Lung (tissue), 17 donors: ENCODE measurements at places on chromosomes 11 and 22. TPM values are rescaled to one million over a fixed set of nuclear protein-coding genes. Genes with fewer than 3 reads are reported as not detected.
A peak's percentile ranks its signal among the peaks of the same experiment; 100 is the strongest.

SERHL2 gene
- total RNA-seq: 2.7 TPM

CLP1 gene
- total RNA-seq: 12.4 TPM

PHETA2 gene
- total RNA-seq: 11.8 TPM

C1QTNF5 gene
- total RNA-seq: 20.2 TPM

C22orf23 gene
- 1.1 TPM for total RNA-seq

ART1 gene
- total RNA-seq: 0.80 TPM

OR5B17 gene
- not detected for total RNA-seq

DNA sequence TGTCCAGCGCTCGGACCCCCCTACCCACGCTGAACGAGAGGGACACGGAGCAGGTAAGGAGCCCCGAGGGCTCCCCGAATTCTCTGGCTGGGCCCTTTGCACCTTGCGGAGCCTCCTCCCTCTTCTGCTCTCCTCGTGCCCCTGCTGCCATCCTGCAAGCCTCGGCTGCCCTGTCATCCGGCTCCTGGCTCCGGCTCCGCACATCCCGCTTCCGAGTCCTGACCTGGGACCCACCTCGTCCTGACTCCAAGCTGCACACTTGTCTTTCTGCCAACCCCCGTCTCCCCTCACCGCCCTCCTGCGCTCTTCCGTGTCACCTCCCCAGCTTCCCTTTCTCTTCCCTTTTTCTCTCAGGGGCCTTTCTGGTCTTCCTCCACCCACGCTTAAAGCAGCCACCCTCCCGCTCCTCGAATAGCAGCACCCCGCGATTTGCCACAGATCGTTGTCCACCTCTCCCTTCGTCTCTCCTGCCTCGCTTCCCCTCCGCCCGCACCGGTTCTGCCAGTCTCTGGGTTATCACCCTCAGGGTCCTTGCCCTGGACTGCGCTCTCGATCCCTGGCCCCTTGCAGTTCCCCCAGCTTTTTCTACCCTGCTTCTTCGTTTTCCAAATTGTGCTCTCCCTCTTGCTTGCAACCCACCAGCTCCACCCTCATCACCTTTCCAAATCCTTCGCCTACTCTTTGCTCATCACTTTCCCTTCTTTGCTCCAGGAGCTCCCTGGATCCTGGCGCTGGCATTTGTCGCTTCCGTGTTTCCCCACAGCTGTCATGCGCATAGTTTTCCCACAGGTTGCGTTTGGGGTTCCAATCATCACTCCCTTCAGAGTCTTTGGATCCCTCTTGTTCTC is 822 bp downstream of the MARK2 start:
- peak; percentile 37 for DNase-seq
- peaks cover 24% of the 10 kb centered on the region for H3K4me1 ChIP-seq
- peaks cover 3% of the 10 kb centered on the region for H3K36me3 ChIP-seq
- H3K27ac ChIP-seq: peak overlapping the region; percentile 90

DNA sequence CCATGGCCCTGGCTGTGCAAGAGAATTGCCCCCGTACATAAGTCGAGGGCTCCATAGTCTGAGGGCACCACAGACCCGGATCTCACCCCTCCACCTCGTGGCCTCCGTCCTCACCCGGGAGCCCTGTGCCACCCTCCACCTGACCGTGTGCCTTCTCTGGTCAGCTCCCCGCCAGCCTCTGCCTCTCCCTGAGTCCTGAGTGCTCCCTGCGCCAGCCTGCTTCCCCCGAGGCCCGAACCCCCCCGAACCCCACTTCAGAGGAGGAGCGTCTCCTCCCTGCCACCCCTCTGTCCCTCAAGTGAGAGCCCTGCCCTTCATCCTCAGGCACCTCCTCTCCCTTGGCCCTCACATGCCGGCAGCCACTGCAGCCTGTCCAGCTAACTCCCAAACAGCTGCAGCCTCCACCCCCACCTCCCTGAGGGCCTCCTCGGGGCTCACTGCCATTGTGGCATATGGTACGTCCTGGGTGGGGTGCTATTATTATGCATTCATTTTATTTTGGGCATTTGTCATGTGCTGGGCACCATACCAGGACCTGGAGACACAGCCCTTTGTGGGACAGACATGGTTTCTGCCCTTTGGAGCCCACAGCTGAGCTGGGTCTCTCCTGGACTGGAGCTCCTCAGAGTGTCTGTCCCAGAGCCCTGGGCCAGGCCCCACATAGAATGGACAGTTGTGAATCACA is 67.2 kb downstream of the MYO7A start:
- no peak for DNase-seq
- H3K27ac ChIP-seq: no peak overlapping the region
- H3K4me1 ChIP-seq: peaks cover 4% of the 10 kb centered on the region
- H3K4me3 ChIP-seq: no peak overlapping the region
- no peaks in the 10 kb centered on the region for H3K36me3 ChIP-seq

- no peaks in the 10 kb centered on the region for H3K27me3 ChIP-seq
- H3K4me3 ChIP-seq: no peak overlapping the region
- peaks cover 3% of the 10 kb centered on the region for H3K4me1 ChIP-seq
- DNase-seq: no peak
- H3K27ac ChIP-seq: no peak overlapping the region
These were observed 13.2 kb upstream of the SCUBE2 start for GRCh38 chr11:9104580-9104979.

- H3K27ac ChIP-seq: no peak overlapping the region
- H3K4me1 ChIP-seq: no peaks in the 10 kb centered on the region
- H3K27me3 ChIP-seq: no peaks in the 10 kb centered on the region
- DNase-seq: no peak
These were observed 13.6 kb downstream of the GLB1L3 start for GRCh38 chr11:134289789-134290188.

DNA sequence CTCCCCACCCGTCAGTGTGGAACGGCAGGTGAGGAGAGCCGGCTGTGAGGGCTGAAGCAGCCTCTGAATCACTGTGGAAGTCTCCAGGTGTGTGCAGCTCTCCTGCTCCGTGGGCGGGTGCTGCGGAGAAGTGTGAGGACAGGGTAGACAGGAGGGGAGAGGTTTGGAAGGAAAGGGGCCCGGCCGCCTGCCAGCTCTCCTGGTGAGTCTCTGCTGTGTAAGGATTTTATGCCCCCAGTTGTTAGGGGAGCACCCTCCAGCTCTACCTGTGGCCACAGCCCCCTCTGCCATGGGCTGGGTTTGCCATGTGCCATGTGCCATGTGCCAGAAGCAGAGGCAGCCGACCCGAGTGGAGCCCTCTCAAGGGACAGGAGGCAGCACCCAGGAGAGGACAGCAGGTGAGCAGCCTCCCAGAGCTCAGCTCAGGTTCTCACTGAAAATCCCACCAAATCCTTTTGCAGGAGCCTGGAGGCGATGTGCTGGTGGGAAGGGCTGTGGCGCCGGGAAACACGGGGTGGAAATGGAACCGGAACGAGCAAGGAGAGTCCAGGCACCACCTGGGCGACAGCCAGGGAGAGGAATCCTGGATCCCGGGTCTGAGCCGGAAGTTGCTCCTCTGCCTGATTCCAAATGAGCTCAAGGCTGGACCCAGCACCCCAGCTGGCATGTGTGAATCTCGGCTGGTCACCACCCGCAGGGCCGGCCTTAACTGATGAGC is 804.4 kb downstream of the BRD1 start:
- no peak for DNase-seq
- H3K36me3 ChIP-seq: no peaks in the 10 kb centered on the region
- peaks cover 3% of the 10 kb centered on the region for H3K4me1 ChIP-seq

DNA sequence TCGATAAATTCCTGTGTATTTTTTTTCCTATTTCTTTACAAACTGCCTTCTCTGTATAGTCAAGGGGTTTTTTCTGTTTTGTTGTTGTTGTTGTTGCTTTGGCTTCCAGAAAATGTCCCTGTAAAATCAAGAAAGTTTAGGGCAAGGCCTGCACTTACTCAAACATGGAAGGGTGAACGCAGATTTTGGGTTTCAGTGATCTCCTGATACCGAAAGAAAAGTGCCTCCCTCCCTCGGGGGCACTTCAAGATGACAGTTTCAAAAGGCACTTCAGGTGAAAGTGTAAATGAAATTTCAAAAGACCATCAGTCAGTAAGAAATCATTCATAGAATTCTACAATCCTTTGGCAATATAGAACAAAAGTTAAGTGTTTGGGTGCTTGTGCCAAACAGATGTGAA is 43.4 kb upstream of the TMPRSS4 start:
- no peaks in the 10 kb centered on the region for H3K27me3 ChIP-seq
- H3K4me3 ChIP-seq: no peak overlapping the region
- no peak overlapping the region for H3K27ac ChIP-seq

DNA sequence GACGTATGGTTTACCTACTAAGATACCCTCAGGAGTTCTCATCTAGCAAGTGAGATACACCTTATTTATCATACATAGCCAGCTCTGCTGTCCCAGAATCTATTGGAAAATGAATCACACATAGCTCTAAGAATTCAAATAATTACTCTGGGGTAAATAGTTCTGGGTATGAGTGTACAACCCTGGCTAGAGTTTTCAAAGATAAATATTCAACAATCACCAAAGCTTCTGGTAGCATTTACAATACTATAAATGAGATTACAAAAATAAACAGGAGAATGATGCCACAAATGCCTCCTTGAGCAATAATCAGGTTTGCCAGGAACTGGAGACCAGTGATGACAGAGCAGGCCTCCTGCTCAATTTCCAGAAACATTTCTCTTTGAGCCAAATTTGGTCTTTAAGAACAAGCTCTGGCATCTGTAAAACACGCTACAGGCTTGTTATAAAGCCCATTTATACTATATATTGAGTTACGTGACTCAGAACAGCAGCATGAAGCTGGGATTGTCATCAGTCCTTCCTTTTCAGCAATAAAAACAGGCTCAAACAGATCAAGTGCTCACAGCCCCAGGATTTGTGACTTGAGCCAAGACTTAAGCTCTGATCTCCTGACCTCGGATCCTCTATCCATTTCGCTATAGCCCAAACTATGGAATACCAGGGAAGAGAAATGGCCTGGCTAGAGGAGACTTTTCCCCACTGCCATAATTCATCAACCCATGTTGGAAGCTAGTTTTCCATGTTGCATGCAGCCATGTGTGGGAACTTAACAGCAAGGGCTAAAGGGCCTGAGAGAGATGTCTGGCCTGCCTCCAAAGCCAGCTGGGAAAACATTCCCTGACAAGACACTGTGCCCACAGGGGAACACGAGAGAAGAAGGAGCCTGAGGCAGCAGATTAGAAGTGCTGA is 19.7 kb downstream of the RAB30 start:
- no peaks in the 10 kb centered on the region for H3K27me3 ChIP-seq

GRCh38 chr22:31870890-31871289 is 73.4 kb upstream of the YWHAH start:
- H3K27me3 ChIP-seq: no peaks in the 10 kb centered on the region
- no peak overlapping the region for H3K27ac ChIP-seq
- no peaks in the 10 kb centered on the region for H3K4me1 ChIP-seq
- no peak for DNase-seq
- H3K4me3 ChIP-seq: no peak overlapping the region
- peaks cover 23% of the 10 kb centered on the region for H3K36me3 ChIP-seq

- H3K4me3 ChIP-seq: no peak overlapping the region
- H3K4me1 ChIP-seq: no peaks in the 10 kb centered on the region
- no peaks in the 10 kb centered on the region for H3K27me3 ChIP-seq
- no peak overlapping the region for H3K27ac ChIP-seq
- no peaks in the 10 kb centered on the region for H3K36me3 ChIP-seq
- no peak for DNase-seq
These were observed 88.1 kb upstream of the IGLL5 start for GRCh38 chr22:22799561-22799960.

DNA sequence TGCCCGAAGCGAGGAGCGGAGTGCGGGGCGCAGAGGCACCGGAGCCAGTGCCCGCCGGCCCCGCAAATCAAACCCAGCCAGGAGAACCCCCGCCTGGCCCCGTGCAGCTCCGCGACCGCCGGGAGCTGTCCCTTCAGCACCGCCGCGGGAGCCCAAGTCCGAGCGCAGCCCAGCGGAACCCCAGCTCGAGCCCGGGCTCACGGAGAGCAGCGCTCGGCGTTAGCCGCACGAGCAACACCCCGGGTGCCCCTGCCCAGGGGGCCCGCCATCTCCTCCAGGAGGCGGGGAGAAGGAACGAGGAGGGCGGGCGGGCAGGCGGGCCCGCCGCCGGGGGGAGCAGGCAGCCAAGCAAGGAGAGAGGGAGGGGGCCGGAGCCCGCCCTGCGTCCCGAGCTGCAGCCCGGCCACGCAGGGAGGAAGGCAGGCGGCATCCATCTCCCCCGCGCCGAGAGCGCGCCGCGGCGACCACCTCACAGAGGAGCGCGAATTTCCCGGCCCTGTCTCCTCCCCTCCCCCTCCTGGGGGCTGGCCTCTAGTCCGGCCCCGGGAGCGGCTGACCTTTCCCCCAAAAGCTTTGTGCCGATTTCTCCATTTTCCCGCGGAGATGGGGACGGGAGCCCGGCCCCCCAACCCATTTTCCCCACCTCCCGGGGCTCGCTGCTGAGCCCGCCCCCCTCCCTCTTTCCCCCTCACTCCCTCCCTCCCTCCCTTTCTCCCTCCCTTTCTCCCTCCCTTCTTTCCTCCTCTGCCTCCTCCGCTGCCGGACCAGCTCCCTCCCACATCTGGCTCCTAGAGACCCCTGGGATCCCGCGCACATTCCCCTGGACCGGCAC is 621 bp downstream of the KCNC1 start:
- no peak overlapping the region for H3K4me3 ChIP-seq
- peaks cover 5% of the 10 kb centered on the region for H3K4me1 ChIP-seq
- H3K27ac ChIP-seq: no peak overlapping the region
- H3K36me3 ChIP-seq: no peaks in the 10 kb centered on the region
- H3K27me3 ChIP-seq: peaks cover 7% of the 10 kb centered on the region
- DNase-seq: peak; percentile 86

DNA sequence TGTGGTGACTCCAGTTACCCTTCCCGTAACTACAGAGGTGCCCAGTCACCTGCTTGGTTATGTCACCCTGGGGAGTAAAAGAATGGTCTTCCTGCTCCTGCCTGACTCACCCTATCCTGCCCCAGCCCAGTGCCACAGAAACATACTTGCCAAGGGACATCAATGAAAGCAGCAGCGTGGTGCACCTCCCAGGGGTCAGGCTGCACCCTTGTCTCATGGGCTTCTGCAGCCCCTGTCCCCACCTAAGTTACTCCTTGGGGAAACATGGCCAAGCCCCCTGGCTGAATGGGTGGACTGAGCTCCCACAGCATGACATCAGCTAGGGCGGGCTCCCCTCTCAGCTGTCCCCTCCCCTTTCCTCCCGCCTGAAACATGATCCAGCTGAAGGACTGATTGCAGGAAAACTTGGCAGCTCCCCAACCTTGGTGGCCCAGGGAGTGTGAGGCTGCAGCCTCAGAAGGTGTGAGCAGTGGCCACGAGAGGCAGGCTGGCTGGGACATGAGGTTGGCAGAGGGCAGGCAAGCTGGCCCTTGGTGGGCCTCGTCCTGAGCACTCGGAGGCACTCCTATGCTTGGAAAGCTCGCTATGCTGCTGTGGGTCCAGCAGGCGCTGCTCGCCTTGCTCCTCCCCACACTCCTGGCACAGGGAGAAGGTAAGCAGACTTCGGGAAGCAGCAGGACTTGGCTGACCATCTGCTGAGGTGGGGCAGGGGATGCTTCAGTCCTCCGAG is at the start of gene HTR3A:
TSS of gene HTR3A (plus strand) at position 368 of the 730 bp plus-strand sequence. CDS start at position 586, 218 bp downstream.
- no peak within 1 kb of the TSS for H3K27ac ChIP-seq
- peak; percentile 88 for DNase-seq
- peaks cover 6% of the 10 kb centered on the region for H3K27me3 ChIP-seq
- no peak within 1 kb of the TSS for H3K4me3 ChIP-seq
- peaks cover 7% of the 10 kb centered on the region for H3K4me1 ChIP-seq
- no peaks in the 10 kb centered on the region for H3K36me3 ChIP-seq

GRCh38 chr11:116733969-116734508 is 38.7 kb downstream of the BUD13 start:
- DNase-seq: no peak
- H3K4me1 ChIP-seq: no peaks in the 10 kb centered on the region
- H3K36me3 ChIP-seq: no peaks in the 10 kb centered on the region
- H3K27ac ChIP-seq: no peak overlapping the region

GRCh38 chr11:28223577-28223976 is 115.4 kb downstream of the METTL15 start:
- H3K36me3 ChIP-seq: no peaks in the 10 kb centered on the region
- H3K27ac ChIP-seq: no peak overlapping the region
- H3K4me3 ChIP-seq: no peak overlapping the region
- H3K4me1 ChIP-seq: no peaks in the 10 kb centered on the region
- no peak for DNase-seq
